Activated CD8-positive, alpha-beta memory T cell treated with anti-CD3 and anti-CD28 coated beads, Interleukin-2, amount 50 U/mL, for 4 hours (primary cell): ENCODE measurements at places on chromosomes 5 and 9.

- DNase-seq, result no peak
Observed at GRCh38 chr5:15943487-15943886, 236.1 kb downstream of the MARCHF11 start.

GRCh38 chr9:115444959-115445358 is 327.0 kb upstream of the TNC start:
- DNase-seq, result no peak

DNA sequence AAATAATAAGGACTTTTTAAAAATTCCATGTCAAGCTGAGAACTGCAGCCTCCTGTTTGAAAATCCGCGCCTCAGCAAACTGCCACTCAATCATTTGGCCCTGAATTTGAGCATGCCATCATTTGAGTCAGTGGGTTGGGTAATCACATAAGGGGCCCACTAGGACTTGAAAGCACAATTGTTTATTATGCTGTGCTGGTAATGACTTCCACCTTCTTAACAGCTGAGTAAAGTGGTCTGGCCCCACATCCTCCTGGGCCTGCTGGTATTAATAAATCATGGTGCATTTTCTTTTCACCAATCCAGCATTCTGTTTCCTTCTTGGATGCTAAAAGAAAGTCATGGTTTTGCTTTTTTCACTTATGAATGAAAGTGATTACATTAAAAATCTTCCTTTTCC is 103.0 kb upstream of the CTSL start:
- no peak for DNase-seq

GRCh38 chr5:93582167-93582462 is 907 bp upstream of the NR2F1 start:
- DNase-seq, result no peak

- DNase-seq, result no peak
Observed at GRCh38 chr5:34499001-34499734, 157.0 kb upstream of the RAI14 start.

DNA sequence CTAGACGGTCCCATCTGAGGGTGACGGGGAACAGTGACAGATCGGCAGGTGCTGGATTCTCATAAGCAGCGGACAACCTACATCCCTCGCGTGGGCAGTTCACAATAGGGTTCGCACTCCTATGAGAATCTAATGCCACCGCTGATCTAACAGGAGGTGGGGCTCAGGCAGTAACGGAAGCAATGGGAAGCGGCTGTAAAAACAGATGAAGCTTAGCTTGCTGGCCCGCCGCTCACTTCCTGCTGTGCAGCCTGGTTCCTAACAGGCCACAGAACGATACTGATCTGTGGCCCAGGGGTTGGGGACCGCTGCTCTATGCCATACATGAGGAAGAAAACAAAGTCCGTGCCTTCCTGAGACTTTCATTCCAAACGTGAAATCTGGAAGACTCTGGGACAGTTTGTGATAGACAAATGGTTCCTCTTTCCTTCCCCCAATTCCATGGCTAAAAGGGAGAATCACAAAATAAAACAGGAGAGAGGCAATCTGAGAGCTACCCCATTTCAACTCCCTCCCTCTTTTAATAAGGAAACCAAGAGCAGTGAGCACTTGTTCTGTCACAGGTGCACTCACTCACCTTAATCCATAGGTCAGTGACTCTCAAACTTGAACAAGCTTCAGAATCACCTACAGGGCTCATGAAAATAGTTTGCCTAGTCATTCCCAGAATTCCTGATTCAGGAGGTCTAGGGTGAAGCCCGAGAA is 12.1 kb downstream of the PDCL start:
- DNase-seq, result peak; percentile 26

GRCh38 chr5:1168796-1169195 is 32.6 kb upstream of the SLC6A19 start:
- no peak for DNase-seq

DNA sequence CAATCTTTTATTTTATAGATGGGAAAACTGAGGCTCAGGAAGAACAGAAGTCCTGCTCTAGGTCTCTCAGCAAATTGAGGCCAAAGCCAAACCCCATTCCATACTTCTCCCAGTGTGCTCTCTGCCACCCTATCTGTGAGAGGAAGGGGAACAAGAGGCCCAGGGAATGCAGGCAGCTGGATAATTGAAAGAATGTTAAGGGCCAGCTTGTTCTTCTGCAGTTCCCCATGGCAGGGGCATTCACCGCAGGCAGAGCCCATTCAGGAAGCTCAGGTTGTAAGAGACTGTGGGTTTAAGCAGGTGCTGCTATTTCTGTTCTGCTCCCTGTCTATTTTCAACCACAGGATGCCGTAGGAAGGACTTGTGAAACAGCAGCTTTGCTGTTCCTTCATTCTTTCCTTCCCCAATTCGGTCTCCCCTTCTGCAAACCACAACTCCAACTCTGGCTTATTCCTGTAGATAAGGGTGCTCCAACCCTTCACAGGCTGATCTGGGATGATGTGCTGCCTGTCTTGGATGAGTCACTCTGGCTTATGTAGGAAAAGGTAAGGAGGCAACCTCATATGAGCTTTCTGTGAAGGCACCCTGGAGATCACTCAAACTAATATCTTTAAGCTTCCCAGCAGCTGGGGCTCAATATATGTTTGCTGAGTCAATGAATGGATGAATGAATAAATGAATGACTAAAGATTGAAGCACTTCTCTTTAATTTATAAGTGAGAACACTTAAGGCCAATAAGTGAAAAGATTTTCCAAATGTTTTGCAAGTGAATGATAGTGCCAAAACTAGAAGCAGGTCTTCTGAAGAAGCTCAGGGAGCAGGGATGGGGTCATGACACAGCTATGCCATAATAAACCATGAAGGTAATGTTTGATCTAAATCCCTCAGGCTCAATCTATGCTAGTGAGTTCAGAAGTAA is 377.6 kb downstream of the BRINP1 start:
- no peak for DNase-seq

DNA sequence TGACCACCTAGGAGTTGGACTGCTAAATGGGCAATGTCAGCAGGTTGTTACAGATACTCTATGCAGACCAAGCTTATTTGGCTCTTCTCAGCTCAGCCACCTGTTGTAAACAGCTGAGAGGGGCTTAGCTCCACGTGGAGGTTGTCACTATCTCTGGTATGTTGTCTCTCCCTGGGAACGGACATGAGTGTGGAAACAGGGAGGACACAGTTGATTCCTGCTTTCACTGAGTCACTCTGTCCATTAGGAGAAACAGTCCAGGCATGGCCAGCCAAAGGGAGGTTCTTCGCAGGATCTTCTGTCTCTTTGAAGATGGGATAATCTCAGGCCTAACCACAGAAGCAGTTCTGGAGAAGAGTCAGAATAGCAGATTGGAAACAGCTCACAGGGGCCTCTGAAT is 121.2 kb downstream of the PALM2AKAP2 start:
- DNase-seq, result no peak

GRCh38 chr5:55427157-55427556 is 107.6 kb downstream of the PLPP1 start:
- DNase-seq, result no peak

DNA sequence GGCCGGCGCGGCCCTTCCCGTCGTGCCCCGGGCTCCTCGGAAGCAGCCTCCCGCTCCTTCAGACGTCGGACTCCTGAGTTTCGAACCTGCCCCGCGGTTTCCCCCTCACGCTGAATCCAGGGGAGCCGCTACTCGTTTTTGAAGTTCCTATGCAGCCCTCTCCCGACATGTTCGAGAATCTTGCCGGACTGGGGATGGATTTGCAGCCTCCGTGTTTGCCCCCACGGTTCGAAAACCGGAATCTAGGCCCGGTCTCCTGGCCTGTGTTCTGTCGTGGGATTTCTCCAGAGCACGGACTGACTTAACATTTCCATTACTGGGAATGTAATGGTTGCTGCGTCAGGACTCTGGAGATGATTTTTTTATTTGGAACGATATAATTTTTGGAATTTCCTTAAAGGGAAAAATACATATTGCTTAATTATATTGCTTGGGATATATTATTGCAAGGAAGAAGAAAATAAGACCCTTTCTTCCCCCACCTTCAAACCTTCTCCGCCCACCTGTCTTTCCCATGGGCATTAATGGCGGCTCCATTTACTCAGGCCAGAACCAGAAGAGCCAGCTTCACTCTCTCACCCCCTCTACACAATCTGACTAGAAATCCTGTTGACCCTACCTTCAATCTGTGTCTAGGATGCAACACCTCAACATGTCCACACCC is 8.5 kb upstream of the MGAT1 start:
- no peak for DNase-seq

DNA sequence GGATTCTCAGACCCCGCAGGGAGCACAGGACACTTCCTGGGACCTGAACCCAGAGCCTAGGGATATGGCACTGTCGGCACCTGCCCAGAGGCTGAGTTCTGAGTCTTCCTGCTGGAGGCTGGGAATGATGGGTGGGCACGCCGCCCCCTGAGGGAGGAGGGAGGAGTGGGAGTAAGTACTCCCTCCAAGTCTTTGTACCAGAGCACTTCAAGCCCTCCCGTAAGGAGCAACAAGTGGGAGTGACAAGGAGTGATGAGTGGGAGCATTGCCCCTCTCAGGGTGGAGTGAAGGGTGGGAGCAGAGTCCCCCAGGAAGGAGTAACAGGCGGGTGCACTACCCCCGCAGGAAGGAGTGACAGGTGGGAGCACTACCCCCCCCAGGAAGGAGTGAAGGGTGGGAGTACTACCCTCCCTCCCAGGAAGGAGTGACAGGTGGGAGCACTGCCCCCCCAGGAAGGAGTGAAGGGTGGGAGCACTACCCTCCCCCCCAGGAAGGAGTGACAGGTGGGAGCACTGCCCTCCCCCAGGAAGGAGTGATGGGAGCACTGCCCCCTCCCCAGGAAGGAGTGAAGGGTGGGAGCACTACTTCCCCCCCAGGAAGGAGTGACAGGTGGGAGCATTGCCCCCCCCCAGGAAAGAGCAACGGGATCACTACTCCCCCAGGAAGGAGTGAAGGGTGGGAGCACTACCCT is 100.1 kb downstream of the CACNA1B start:
- DNase-seq, result no peak

- no peak for DNase-seq
Observed at GRCh38 chr5:59299006-59299405, 594.5 kb downstream of the PDE4D start.

DNA sequence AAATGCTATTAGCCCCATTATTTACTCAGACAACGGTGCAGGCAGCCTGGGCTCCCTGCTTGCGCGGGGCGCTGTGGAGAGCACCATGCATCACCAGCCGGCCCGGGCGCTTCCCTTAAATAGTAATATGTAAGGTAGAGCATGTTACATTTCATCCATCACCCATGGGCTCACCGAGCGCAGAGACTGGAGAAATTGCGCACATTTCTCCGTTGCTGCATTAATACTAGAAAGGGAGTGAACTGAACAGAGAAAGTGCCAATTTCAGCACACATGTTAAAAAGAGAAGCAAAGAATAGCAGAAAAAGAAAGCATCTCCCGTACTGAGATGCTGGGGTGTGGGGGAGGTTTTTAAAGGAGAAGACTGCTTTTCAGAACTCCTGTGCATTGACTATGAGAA is 400.3 kb downstream of the ZSWIM6 start:
- no peak for DNase-seq

DNA sequence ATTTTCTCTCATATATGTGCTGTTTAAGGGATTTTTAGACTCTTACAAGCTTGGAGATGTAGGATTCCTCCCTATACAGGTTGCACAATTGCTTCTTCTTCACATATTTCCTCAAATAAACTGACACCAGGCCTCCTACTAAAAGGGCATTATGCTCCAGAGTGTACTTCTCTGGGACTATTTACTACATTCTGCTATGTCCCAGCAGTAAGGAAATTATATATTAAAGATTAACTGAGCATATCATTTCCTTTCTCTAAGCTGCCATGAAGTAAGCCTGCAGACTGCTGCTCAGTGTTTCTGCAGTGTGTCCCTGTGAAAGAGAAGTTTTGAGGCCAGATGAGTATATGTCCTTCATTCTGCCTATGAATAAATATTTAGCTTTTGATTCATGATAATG is 356.9 kb upstream of the NUDT12 start:
- no peak for DNase-seq

- DNase-seq, result peak; percentile 98
Observed at GRCh38 chr5:139403787-139404483, at the start of gene SPATA24. Gene SPATA24 (minus strand): TSS chr5:139404089. CDS start chr5:139404060, 29 bp downstream.

GRCh38 chr5:58261605-58262004 is 198.3 kb downstream of the PLK2 start:
- DNase-seq, result no peak

DNA sequence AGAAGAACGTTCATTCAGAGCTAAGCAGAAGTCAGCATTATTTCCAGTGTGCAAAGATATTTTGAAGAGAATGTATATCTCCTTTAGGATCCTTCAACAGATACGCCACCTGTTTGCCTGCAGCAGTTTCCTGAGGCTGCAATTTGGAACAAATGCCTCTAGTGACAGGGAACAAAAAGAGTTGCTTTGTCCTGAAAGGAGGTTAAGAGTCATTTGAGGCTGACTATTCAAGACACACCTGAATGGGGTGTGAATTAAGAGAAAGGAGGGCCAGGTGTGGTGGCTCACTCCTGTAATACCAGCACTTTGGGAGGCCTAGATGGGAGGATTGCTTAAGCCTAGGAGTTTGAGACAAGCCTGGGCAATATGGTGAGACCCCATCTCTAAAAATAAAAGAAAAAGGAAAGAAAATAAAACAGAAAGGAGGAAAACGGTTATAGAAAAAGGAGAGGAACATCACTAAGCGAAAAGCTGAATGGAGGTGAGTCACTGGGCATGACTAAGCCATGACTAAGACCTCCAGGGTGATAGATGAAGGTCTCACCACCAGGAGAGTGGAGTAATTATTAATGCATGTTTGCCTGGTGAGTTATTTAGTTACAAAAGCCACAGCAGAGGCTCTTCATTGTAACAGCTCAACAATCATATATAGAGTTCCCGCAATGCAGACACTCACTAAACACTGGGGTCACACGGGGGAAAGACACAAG is 255.2 kb upstream of the TNC start:
- DNase-seq, result no peak

DNA sequence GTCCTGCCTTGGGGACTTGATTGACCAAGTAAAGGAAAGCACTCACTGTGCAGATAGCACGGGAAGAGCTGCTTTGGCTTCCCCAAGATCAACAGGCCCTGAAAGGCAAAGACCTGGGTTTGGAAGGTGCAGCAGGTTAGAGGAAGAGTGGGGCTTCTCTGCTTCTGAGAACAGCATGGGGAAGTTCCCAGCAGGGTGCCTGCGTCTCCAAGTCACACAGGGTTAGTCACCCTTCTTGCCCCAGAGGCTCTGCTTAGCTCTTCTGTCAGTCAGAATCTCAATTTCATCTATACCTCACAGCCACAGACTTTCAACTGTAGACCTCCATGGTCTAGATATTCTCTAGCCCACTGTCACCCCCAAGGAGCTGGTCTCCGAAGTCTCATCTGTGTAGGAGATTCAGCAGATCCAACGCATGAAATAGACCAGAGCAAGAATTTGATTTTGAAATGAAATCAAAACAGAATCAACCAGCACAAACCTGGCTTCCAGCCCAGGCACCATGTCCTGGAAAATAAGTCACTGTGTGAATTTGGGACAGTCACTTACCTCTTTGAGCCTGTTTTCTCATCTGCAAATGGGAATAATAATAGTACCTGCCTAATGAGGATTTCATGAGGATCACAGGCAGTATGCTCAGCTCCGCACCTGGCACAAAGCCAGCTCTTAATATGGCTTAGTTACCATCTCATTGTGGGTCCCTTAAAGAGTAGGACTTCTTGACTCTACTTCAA is 64.0 kb downstream of the SFXN1 start:
- no peak for DNase-seq

- no peak for DNase-seq
Observed at GRCh38 chr9:21326526-21327139, 8.6 kb downstream of the KLHL9 start.

- DNase-seq, result no peak
Observed at GRCh38 chr9:79312686-79313421, 258.9 kb upstream of the TLE4 start.
